T-cell (primary cell): ENCODE measurements at places on chromosomes 2 and 18.

DNA sequence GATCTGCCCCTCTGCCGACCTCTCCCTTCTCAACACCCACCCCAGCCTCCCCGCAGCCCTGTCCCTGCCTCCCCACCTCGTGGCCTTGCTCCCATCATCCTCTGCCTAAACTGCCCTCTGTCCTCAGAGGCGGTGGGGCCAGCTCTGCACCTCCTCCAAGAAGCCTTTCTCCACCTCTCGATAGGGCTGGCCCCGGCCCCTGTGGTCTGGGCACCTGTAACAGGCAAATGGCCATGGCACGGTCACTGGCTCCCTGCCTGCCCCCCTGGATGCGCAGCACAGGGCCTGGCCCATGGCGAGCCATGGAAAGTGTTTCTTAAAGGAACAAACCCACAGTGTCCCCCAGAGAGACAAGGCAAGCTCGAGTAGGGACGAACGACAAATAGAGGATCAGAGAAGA is 42.0 kb downstream of the MYO7B start:
- no peak for DNase-seq

DNA sequence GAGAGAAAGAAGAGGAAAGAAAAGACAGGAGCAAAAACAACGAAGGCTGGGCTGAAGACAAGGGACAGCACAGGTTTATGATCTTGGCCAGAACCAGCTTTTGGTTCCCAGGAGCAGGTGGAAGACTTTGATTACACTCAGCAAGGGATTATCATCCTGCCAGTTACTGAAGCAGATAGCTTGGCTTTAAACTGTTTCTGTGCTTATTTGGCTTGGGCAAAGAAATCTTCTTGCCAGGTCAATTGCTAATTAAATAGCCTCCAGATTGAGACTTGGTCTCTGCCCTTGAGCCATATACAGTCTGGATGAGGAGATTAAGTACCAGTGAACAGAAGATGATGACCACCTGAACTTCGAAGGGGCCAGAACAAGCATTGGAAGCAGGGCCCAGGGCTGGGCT is 22.3 kb upstream of the GRP start:
- no peak for DNase-seq

DNA sequence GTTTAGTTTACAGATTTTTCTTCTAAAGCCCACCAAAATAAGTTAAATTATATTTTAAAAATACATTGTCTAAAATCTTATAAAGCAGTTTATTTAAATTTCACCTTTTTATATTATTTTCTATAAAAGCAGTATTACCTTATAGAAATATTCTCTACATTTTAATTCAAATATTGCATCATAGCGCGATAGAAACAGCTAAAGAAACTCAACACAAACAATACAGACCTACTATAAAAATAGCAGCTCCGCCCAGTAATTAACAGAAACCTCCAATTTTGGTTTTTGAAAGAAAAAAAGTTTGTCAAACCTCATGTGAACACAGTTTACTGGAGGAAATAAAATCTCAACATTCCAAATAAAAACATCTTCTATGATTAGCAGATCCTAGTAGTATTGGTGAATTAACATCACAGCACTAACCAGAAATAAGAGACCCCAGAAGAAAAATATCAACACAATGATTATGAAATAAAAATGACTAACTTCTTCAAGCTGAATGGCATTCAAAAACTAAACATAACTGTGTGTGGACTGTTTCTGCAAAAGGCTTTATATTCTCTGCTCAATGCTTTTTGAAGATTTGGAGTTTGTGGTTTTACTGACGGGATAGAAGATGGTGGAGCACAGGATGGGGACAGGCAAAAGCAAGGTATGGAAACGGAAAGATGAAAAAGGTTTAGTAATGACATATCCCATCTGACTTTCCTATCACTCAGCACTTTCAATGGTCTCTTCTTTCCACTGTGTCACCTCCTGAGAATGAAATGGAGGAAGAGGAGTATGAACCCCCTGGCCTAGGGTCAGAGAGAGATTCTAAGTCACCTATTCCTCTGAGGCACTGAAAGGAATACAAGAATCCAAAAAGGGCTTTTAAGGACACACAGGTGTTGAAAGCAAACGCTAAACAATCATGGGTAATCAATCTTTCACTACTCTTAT is 17.5 kb downstream of the MAP4K3 start:
- DNase-seq = no peak

DNA sequence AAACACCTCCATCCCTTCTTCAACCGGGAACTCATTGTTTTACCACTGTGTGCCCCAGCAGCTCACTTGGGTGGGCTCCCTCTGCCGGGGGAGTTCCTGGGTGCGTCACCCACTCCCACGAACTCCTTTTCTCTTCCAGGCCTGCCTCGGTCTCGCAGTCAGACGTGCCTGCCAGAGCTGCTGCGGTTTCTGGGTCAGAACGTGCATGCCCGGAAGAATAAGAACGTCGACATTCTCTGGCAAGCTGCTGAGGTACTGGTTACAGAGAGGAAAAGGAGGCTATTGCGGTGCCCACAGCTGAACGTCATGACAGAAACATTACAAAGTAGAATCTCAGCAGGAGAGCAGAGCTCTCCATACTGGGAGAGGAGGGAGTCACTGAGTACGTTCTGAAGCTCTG is 35.6 kb downstream of the COA5 start:
- DNase-seq = no peak

- DNase-seq = no peak
Observed at GRCh38 chr2:143144813-143145455, 15.7 kb downstream of the ARHGAP15 start.

DNA sequence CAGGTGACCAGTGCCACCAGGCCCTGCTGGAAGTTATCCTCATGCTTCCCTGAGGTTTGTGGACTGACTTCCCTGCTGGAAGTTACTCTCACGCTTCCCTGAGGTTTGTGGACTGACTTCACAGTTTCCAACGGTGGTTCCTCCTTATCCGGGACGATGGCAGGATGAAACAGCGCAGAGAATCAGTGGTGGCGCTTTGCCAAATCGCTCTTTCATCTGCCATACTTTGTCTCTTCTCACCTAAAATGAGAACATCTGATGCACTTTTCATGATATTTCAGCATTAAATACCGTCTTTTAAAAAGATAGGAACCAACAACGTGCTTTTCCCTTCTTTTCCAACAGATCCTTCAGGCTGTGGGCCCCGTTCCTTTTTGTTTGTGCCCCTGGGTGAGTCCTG is 183.3 kb downstream of the LDLRAD4 start:
- DNase-seq = no peak

DNA sequence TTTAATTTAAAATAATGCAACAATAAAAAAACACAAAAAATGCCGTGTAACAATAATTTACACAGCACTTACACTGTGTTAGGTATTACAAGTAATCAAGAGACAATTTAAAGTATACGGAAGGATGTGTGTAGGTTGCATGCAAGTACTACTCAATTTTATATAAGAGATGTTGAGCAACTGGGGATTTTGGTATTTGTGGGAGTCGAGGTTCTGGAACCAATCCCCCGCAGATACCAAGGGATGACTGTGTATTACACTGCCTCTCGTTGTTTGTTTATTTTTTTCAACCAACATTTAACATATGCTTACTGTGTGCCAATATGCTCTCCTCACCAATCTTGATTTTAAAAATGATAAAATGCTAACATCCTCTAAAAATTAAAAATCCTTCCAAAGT is 24.8 kb downstream of the MAP3K2 start:
- DNase-seq = no peak

DNA sequence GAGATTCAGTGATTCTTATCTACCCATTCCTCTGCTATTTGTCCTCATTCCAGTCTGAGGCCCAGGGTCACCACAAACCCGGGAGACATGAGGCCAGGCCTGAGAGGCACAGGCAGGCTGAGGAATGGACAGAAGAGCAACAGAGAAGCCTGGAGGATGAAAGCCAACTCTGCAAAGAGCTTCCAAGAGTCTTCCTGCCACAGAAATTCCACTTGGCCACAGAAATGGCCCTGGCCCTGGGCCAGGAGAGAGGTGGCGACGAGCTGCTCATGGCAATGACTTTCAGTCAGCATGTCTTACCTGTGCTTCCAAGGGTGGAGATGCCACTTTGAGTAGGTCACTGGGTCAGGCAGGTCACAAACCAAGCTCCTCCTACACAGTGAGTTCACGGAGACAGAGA is 155.3 kb upstream of the PKDCC start:
- DNase-seq = no peak

GRCh38 chr2:189488008-189488310 is 46.7 kb downstream of the WDR75 start:
- DNase-seq = no peak

DNA sequence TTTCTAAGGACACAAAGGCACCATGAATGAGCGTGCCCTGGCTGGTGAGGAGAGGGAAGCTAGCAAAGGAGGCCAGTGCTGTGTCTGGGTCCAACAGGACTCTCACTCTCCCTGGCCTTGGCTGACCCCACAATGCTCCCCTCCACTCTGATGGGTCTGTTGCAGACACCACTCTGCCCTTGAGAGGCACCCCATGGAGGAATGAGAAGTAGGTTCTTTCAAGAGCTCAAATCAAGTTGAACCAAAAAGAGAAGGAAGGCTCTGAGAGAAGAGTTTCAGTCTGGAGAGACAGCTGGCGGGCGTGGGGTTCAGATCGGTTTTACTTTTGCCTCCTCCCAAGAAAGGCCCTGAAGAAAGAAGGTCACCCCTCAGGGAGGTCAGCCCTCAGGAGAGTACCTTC is 18.4 kb downstream of the TMEM247 start:
- DNase-seq = no peak

DNA sequence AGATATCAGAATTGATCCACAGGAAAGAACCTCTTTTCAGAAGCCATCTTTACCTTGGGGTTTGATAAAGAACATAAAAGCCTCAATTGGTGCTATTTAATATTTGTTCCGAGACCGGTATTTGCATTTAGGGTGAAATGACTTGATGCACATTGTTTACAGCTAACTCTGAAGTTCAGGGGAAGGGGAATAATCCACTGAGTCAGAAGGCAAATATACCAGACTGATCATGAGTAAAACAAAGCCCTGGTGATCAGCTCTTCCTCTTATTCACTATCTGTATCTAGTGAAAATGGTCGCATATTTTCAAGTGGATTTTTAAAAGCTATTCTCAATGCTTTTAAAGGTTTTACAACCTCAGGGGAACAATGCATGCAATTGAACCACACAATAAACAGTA is 53.0 kb upstream of the ATP8B1 start:
- no peak for DNase-seq

DNA sequence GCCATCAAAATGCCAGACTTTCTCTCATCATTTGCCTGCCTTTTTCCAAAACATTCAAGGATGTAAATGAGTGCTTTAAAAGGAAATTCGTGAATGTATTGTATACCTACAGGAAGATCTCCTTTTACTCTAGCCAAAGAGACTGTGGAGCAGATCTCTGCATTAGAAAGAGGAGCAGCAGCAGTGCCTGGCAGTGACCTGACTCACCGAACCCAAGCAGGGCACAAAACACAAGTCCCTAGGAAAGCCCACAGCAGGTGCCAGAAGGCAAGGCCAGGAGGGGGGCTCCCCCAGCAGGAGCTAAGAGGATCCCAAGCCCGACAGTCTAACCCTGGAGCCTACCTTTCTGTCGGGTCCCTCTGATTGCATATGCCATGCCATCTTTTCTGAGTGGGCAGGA is 47.9 kb downstream of the L3MBTL4 start:
- no peak for DNase-seq

DNA sequence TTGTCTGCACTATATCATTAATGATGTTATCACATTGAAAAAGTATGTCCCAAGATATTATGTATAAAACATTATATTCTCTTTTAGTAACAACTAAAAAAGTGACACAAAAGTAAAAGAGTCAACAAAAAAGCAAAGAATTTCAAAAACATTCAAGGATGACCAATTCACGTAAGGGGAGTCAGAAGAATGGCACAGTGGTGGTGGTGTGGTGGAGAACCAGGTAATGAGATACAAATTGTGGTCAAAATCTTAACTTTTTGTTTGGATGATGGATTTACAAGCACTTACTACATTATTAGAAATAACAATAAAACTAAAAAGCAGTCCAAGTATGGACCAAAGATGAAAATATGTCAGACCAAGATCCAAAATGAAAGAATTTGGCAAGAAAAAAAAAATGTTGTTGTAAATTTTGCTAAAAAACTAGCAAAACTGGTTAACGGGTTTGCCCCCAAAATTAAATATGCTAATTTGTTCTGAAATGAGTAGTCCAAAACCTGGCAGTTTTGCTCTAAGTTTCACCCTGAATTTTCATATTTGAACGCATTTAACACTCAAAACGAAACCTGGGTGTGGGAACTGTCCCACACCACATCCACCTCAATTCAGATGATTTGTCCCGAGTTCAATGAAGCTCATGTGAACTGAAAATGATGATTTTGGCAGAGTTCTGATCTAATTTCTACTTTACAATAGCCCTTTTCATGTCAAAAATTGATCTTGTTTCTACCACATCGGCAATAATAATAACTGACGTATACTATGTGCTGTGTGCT is 135.8 kb downstream of the IKZF2 start:
- DNase-seq = no peak

DNA sequence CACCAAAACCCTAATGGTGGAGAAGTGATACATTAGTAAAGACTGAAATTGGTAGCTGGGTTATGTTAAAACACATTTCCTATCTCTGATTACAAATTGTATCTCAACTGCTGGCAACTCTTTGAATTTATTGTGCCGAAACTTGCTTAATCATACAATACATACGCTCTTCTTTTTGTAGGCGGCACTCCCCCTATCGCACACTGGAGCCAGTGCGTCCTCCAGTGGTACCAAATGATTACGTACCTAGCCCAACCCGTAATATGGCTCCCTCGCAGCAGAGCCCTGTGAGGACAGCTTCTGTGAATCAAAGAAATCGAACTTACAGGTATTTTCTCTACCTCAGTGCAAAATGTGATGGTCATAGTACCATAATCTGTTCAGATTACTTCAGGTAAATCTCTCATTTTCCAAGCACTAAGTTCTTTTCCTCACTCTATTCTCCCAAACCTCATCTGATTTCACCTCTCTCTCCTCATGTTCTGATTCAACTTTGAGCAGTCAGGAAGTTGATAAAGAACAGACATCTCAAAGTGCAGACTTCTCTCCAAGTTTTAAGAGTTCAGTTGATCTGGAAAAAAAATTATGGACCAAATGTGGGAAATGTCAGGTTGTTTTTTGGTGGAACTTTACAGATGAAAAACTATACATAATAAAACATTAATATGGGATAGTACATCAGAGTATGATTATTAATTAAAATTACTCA is 66.5 kb downstream of the ABI2 start:
- no peak for DNase-seq

DNA sequence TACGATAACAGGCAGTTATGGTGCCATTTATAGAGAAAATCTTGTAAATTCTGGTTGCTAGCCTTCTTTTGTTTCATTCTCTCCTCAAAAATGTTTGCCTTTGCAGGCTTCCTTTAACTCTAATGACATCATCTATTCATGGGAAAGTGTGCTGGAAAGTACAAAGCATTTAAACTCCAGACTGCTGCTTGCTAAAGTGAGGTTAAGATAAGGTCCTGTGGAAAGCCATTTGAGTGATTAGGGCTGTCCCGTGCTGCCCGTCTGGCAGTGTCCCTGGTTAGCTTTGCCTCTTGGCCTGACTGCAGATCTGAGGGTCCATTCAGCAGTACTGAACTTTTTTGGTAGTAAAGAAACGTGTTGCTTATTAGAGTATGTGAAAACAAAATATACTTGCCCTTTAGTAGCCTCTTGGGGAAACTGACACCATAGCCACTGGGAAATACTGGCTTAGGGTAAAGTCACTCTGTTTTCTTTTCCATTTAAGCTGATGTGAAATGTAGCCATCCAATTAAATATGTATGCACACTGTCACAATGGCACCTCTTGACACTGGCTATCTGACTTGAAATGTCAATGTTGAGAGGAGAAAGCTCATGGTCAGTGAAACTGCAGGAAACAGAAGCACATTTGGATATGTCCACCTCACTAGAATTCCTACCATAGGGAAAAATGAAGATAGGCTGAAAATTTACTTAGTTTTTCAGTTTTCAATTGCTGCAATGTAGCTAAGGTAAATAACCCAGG is 321.5 kb downstream of the SLC8A1 start:
- no peak for DNase-seq

- no peak for DNase-seq
Observed at GRCh38 chr18:4236940-4237663, 218.0 kb downstream of the DLGAP1 start.
